ENCODE measurements at places on chromosomes 2 and 18. TPM values are rescaled to one million over a fixed set of nuclear protein-coding genes. Genes with fewer than 3 reads are reported as not detected.

DNA sequence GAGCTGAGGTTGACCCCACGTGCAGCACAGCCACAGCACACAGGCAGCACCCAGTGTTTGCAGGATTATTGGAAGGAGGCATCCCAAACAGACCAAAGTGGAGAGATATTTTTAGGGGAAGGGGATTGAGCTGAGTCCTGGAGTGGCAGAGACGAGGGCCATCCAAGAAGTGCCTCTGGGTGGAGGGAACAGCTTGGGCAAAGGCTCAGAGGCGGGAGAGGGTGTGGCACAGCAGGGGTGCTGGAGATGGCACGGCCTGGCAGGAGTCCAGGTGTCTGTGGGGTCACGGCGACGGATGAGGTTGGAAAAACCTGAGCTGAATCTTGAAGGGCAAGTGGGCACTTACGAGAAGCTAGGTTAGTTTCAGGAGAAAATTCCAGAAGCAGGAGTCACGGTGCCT lies 60.6 kb downstream of the INHBB start:
- H3K36me3 ChIP-seq: no peaks in the 10 kb centered on the region
- no peak for DNase-seq
- no peak overlapping the region for H3K27ac ChIP-seq

GRCh38 chr2:7444626-7445025 lies 527.4 kb downstream of the RNF144A start:
- no peak for DNase-seq
- H3K4me1 ChIP-seq: no peaks in the 10 kb centered on the region
- no peak overlapping the region for H3K27ac ChIP-seq
- no peak overlapping the region for H3K4me3 ChIP-seq
- no peaks in the 10 kb centered on the region for H3K27me3 ChIP-seq

- no peak overlapping the region for H3K27ac ChIP-seq
- DNase-seq: no peak
- no peak overlapping the region for H3K4me3 ChIP-seq
- no peaks in the 10 kb centered on the region for H3K27me3 ChIP-seq
- H3K4me1 ChIP-seq: no peaks in the 10 kb centered on the region
- H3K36me3 ChIP-seq: no peaks in the 10 kb centered on the region
Observed at GRCh38 chr2:177758591-177759371, 313.8 kb downstream of the PDE11A start.

DNA sequence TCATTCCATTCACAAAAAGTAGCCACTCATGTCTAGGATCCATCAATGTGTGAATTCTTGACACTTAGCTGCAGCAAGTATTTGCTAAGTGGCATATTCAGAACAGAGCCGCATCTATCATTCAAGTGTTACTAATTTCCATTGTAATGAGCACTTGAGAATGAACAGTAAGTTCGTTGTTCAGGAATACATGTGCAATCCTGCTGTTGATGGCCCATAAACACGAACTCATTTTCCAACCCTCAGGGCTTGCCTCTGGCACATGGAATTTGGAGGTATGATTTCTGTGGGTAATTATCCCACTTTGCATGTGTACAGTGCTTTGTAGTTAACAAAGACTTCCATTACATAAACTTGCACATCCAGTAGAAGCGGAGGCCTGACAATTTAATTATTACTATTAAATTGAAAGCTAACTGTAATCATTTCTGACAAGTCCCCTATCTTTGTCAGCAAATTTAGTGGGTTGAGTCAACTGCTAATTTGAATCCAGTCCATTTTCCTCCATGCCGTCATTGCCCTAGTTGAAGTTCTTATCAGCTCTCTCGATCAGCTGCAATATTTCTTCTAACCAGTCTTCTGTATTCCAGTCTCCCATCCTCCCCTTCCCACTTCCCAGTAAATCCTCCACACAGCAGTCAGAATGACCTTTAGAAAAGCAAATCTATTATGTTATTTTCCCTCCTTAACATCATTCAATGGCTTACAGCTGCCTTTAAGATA lies 116.0 kb upstream of the AQP4 start:
- no peaks in the 10 kb centered on the region for H3K27me3 ChIP-seq
- no peak for DNase-seq
- H3K27ac ChIP-seq: no peak overlapping the region
- H3K4me1 ChIP-seq: no peaks in the 10 kb centered on the region
- H3K4me3 ChIP-seq: no peak overlapping the region

FTCDNL1 gene
- total RNA-seq: 2.8 TPM

MROH2A gene
- total RNA-seq: not detected
